ENCODE measurements at places on chromosomes 16 and 17.

DNA sequence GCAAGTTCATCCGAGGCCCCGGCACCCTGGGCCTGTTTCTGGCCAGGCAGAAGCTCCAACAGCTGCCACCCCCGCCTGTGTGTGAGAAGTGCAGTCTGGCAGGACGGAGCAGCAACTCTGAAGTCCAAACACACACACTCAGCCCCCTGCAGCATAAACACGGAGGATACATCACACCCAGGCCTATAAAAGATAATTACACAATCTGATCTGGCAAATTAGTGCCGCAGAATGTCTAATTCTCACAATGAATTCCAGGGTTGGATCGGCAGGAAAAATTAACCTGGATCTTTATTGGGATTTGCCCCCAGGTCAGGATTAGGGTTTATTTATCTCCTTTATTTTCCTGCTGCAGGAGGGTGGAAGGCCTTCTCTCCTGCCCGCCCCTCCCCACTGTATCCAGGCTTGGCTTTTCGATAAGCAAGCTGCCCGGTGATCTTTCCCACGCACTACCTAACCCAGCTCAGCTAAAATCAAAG is 311.4 kb downstream of the SOX9 start:
- DNase-seq: no peak

DNA sequence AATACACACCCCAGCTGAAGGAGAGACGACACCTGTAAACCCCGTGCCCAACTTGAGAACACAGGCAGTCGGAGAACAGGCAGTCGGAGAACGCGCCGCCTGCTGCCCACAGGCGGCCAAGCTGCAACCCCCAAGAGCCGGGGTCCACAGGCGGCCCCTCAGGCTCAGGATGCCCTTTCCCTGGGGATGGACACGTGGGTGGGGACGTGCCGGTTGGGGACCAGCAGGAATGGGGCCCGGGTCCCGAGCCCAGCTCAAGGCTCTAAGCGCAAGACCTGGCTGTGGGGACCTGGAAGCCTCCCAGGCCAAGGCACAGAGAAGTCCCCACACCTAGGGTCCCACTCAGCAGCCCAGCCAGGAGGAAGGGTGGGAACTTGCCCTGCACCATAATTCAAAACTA is 79.5 kb upstream of the GNG13 start:
- DNase-seq: no peak

DNA sequence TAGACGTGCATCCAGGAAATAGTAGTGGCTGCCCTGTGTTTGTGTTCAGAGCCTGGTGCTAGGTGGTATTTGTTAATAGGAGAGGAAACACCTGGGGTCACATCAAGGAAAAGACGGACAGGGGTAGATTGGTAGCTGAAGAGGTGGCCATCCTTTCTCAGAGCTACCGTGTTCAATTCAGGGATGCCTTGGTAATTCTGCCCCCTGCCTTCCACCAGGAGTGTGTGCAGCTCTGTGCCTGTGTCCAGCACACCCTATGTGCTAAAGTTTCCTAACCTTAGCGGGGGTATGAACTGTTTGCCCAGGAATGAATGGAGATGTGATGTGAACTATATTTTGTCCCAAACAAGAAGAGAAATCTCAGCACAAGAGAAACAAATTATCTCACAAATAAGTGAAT is 174.1 kb upstream of the MPHOSPH6 start:
- DNase-seq: no peak

GRCh38 chr16:87562201-87562600 is 40.1 kb upstream of the JPH3 start:
- no peak for DNase-seq

DNA sequence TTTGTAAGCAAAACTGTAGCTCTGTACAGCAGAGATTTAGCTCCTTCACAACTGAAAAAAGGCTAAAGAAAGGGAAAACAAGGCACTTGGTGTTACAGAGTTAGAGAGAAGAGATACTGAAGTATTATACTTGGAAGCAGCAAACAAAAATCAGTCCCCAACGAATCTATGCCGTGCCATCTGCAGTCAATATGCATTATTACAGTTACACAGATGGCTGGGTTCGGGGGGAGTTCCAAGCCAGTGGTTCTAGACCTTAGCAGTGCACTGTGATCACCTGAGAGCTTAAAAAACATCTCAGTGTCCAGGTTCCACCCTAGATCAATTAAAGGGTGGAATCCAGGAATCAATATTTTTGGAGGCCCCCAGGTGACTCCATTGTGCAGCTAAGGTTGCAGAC is 489.9 kb downstream of the SHISA9 start:
- DNase-seq: no peak

DNA sequence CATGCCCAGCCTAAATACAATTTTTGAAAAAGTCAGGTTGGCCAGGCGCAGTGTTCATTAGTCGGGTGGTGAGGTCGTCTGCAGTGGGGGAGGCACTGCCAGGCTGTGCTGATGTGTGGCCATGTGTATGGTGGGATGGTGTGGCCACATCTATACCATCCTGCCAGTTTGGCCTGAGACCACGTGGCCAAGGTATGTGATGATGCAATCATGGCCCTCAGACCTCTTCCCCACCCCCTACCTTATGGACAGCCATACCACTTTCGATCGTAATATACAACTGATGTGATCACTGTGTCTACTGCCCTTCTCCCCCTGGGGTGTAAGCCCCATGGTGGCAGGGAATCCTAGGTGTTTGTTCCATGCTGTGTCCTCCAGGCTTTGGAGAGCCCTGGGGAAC is 23.7 kb downstream of the SBK1 start:
- DNase-seq: no peak

DNA sequence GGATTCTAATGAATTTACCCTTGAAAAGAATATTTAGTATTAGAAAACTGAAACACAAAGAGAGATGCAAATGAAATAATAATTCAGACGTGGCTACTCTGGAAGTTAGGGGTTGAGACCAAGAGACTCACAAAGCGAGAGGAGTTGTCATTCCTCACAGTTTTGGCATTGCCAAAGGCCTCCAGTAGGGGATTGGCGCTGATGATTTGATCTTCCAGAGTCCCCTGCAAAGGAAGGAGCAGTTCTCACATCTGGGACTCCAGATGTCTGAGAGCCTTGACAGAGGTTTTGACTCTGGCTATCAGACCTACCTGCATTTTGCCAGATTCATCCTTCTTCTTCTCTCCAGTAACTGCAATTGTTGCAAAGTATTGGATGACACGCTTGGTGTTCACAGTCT is 6.6 kb downstream of the MYH8 start:
- DNase-seq: no peak

DNA sequence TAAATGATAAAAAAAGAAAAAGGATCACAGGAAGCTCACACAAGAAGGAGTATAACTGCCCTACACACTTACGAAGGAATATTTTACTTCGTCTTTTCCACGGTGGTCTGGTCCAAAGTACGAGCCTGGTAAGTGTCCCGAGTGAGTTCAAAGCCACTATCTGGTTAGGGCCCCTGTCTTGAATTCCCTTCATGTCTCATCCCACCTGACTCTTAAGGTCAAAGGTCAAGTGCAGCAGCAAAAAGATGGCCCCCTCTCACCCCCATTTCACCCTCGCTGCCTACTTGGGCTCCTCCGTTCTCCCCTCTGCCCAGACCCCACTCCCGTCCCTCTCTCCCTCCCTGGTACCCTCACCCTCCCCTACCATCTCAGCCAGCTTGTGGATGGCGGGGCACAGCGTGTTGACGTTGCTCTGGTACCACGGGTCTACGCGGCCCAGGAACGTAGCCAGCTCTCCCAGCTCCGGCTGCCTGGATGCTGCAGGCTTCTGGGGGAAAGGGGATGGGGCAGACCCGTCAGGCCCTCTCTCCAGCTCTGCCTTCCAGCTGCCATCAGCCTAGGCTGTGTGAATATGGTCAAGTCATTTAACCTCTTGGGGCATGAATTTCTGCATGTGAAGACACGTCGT is 27.8 kb upstream of the MFSD6L start:
- DNase-seq: no peak

DNA sequence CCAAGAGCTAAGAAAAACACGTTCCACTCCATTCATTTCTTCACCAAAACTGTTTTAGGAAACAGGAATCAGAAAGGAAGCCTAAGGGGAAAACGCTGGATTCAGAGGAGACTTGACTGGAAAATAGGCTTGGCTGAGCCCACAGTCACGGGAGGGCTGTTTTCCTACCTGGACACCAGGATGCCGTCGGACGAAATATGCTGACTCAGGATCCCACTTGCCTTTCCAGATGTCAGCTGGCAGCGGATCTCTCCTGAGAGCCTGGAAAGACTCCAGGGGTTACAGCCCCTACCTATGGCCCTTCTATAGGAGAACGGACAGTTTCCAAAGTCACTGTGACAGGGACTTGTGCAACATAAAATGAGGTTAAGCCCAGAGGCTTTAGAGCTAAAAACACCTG is 245.1 kb downstream of the C16orf95 start:
- no peak for DNase-seq

- no peak for DNase-seq
Observed at GRCh38 chr17:54887787-54888186, 12.9 kb upstream of the TOM1L1 start.

DNA sequence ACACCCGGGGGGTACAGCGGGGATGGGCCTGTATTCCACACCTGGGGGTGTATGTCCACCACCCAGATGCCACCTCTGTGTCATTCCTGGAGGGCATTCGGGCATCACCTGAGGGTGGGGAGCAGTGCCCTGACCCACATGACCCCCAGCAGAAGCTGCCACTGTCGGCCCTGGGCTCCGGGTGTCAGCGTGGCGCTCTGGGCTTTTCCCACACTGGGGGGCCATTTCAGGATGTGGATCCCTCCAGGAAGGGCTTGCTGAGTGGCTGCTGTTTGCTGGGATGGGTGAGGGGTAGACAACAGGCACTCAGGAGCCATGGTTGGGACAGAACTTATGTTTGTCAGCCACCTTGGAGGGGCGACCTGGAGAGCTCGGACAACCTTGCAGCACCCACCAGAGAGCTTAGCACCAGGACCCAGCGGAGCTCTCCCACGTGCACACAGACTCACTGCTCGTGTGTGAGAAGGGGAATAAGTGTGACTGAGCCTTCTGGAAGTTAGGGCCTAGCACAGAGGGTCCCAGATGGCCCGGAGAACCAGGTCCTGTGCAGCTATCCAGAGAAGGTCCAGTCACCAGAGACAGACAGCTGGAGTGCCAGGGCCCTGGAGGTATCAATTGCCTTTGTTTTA is 102.7 kb downstream of the METRNL start:
- no peak for DNase-seq

DNA sequence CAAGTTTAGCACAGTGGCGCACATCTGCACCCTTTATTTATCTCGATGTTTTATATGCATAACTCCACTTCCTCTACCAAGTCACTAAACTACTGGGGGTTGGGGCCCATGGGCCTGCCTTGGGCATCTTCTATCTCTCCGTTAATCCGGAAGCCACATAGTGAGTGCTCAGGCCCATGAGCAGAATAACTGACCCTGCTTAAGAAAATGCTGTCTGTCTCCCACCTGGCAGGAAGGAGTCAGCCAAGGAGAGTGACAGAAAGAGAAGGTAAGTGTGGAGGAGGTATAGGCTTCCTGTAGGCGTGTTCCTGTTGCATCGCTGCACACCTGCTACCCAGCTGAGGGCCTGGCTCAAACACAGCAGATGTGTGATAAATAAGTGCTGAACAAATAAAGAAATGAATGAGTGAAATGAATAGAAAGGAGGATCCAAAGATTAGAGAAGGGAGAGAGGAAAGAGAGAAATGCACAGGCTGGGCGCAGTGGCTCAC is 320.1 kb downstream of the SLC39A11 start:
- no peak for DNase-seq

DNA sequence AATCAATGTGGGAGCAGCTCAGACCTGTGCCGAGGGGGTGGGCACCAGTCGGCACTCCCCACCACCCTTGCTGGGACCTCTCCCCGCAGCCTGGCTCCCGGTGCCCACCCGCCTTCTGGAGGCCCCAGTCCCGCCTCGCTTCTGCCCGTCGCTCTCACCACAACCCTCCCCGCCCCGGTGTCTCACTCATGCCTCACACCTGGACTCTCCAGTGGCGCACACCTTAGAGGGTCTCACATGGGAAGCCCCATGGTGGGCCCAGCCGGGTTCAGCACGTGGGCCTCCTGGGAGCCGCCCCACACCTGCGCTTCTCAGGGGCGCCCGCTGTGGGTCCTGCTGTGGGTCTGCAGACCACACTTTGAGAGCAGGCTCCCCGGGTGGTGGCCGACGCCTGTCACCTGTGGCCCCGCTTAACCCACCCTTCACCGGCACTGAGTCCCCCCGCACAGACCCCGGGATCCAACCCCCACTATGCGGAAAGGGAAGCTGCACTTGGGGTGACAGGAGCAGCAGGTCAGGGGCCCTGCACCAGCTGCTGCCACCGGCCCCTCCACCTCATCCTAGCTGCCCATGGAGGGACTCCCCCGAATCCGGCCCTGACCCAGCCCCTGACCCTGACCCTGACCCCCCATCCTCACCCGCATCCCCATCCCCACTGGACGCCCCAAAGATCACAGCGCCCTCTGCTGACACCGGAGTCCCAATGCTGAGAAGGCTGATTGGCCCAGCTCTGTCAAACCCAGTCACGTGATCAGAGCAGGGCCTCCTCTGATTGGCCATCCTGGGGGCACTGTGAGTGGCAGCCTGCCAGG is 27.4 kb upstream of the SLC38A10 start:
- DNase-seq: peak; percentile 16

DNA sequence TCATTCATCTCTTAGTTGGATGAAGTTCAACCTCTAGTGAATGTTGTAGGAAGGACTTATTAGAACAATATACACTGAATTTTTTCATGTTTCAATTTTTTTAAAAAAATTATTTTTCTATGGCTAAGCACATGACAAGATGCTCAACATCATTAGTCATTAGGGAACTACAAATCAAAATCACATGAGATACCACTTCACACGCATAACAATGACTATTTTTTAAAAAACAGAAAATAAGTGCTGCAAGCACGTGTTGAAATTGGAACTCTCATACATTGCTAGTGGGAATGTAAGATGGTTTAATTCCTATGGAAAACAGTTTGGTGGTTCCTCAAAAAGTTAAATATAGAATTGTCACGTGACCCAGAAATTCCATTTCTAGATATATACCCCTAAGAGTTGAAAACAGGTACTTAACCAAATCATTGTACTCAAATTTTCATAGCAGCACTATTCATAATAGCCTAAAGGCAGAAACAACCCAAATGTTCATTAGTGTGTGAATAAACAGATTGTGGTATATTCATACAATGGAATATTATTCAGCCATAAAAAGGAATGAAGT is 85.2 kb upstream of the AKTIP start:
- no peak for DNase-seq

DNA sequence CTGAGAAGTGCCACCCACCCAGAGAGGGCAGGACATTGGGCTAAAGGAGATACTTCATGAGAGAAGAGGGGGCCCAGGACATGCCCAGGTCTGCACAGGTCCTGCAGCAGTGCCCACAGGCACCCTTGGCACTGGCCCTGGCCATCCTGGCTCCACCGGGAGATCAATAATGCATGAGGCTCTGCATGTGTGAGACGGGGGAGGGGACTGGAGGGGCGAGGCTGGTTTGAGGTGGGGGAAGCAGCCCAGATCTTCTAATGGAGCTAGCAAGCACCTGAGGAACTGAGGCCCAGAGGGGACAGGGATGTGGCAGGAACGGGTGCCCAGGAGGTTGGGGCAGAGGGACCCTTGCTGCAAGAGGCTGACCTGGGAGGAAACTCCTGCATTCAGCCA is 567 bp downstream of the OSBPL7 start:
- DNase-seq: no peak

All from activated T-cell treated with anti-CD3 and anti-CD28 coated beads for 24 hours (primary cell).